ENCODE measurements at places on chromosomes 2 and 18.

- no peak for DNase-seq
Measured at GRCh38 chr18:55382277-55382805, 205.7 kb downstream of the TCF4 start.

DNA sequence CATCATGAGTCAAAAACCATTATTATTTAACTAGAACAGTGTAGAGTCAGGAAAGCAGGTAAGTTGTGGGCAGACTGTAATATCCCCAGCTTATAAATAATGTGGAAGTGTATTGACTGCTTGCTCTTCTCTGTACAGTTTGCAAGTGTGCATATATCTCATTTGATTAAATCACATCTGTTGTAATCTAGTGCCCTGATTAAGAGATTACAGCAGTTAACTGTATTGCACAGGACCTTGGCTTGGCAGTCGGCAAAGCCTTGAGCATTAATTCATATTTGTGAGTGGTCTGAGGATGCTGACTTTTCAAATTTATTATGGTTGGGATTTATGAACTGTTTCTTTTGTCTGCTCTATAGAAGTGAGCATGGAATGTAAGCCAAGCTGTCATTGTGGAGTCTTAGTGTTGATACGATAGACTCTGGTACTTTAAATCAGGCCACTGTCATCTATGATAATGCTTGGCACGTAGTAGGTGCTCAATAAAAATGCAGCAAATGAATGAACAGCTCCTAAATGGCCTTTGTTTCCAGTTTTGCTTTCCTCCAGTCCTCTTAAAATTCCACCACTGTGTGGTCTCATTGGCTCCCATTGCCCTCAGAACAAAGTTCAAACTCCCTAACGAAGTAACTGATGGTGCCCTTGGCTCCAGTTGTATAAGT lies 48.3 kb downstream of the RAB31 start:
- DNase-seq: no peak

DNA sequence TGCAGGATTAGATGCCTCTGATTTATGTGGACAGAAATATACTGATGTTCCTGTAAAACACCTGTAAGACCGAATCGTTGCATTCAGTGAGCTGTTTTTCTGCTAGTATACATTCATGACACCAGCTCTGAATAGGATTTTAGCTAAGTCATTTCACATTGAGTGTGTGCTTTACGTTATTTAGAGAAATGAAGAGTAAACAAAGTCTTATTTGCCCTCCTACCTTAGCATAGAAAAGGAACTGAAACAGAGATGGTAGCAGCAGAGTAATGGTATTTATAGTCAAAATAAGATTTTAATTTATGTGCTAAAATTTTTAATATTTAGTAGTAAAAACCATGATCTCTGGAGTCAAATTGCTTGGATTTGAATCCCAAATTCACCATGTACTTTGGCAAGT lies 168.0 kb downstream of the CERS6 start:
- DNase-seq: no peak

DNA sequence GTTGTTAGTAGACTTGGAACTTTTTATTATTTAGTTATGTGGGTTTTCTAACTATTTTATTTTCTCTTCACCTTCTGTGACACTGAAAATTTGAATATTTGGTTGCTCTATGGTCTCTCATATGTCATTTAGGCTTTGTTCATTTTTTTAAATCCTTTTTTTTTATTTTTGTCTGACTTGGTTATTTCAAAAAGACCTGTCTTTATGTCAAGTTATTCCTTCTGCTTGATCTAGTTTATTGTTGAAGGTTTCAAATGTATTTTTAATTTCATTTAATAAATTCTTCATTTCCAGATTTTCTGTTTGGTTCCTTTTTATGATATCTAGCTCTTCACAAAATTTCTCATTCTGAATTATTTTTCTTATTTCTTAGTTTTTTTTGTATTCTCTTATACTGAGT lies 160.6 kb upstream of the ATP5MC3 start:
- no peak for DNase-seq

DNA sequence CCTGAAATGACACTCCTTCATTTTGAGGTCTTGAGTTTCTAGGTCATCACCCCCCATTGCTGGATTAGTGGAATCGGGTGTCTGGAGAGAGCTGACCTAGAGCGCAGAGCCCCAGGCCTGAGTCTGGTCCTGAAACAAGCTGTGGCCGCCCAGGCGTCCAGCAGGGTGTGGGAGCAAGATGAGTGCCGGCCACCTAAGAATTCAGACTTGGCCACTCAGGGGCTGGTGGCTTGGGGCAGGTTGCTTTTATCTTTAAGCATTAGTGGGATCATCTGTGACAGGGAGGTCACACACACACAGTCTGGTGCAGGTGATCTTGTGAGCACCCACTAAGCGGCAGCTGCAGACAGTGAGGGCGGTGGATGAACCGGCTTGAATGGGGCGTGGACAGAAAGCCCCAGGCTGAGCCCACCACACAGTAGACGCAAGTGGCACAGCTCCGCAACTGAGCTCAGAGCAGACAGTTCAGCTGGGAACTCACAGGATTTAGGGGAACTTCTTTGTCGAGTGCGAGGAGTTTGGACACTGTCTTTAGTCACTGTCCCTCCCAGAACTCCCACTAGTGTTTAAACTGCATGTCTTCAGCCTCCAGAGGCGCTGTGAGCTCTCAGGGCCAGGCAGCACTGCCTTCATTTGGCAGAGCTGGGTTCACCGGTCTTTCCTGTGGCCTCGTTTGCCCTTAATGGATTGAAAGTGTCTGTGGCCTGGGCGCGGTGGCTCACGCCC lies 21.5 kb downstream of the ITGB1BP1 start:
- DNase-seq: no peak

GRCh38 chr2:34291076-34291475 lies 692.0 kb upstream of the FAM98A start:
- DNase-seq: no peak

DNA sequence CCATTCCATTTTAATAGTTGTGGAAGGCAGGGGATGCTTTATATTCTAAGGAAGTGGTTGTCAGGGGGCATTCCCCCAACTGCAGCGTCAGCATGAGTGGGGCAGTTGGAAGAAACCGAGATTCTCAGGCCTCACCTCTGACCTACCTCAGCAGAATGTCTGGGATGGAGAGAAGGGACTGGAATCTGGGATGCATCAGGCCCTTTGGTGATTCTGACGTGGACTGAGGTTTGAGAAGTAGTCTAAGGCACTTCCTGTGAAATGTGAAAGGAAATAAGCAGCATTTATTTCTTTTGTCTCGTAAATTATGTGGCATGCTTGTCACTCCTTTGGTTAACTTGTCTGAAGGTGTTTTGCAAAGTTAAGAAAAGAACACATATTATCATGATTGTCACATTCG lies 540.7 kb upstream of the NETO1 start:
- no peak for DNase-seq

DNA sequence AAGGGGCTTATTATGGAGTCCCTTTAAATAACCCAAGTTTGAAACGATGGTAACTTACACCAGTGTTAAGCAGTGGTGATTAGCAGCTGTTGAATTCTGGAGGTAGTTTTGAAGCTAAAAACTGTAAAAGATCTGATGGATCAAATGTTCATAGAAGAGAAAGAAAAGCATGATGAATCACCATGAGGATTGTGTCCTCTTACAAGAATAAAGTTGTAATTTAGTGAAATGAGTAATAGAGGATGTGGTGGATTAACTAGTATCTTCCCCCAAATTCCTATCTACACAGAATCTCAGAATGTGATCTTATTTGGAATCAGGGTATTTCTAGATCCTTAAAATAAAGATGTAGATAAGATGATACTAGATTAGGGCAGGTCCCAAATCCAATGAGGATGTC lies 1138.2 kb upstream of the TMEFF2 start:
- DNase-seq: no peak

DNA sequence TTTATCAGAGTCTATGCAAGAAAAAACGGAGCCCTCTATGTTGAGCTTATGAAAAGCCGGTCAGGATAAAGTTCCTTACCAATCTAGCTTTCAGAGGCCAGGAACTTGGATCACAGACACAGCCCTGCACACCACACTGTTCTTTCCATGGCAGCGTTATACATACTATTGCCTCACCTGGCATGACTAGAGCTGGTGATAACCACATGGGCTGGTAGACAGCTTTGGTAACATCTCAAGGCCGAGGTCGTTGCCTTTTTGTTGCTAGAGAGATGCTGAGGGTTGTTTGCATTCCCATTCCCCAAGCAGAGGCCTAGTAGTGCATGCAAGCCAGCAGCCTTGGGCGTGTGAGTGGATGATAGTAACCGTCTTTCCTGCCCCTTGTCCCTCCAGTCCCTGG lies 78.0 kb downstream of the ITGB1BP1 start:
- DNase-seq: no peak

DNA sequence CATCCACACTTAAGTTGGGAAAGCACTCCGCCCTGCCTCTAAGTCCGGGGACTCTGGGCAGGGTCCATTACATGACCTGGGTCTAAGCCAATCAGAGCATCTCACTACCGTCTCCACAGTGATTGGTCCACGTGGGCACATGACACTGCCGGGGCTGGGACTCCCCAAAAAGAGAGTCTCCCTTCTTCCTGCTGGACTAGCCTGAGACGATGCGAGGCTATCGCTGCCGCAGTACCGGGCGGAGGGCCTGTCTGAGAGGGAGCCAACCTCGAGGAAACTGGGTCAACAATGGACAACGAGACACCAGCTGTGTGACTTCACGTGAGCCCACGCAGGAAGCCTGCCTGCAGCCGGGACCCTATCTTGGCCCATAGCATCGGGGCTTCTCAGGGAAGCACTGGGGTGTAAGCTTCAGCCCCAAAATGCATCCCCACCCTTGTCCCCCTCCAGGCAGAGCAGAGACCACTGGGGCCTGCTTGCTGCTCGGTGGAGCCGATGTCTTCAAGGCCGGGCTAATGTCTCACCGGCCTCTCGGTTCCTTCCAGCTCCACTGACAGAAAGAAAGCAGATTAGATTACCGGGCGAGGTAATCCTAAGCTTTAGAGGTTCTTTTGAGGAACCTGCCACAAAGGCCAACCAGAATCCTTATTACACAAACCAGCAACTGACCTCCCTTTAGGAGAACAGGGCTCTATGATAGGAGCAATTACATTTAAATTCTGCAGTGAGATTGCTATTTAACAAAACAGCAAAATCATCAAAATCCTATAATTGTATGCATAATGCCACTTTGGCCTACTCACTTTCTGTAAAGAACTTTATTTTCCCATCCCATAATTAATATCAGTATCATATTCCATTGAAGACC lies 21.3 kb upstream of the COPS8 start:
- DNase-seq: no peak

DNA sequence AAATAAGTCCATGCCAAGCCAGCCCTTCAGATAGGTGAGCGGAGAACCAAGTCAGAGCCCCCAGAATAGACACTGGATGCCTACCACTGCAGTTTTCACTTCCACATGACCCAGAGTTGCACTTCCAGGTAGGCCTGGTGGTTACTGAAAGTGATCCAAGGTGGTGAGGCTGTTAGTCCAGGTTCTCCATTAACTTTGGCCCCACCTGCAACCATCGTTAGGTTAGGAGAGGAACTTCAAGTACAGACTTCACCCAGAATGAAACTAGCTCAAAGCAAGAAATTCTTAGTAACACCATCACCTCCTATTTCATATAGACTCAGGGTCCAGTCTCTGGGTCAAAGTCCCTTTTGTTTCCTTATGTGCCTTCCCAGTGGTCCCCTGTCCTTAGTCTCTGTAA lies 293.1 kb upstream of the ID2 start:
- no peak for DNase-seq

GRCh38 chr2:120435671-120436459 lies 89.9 kb downstream of the INHBB start:
- no peak for DNase-seq

- DNase-seq: no peak
Measured at GRCh38 chr2:19046986-19047780, 311.2 kb downstream of the OSR1 start.

- DNase-seq: no peak
Measured at GRCh38 chr18:58405107-58405898, 223.6 kb downstream of the ALPK2 start.

- no peak for DNase-seq
Measured at GRCh38 chr2:15498554-15498953, 62.6 kb downstream of the NBAS start.

GRCh38 chr2:138298900-138299299 lies 202.7 kb upstream of the SPOPL start:
- DNase-seq: no peak

DNA sequence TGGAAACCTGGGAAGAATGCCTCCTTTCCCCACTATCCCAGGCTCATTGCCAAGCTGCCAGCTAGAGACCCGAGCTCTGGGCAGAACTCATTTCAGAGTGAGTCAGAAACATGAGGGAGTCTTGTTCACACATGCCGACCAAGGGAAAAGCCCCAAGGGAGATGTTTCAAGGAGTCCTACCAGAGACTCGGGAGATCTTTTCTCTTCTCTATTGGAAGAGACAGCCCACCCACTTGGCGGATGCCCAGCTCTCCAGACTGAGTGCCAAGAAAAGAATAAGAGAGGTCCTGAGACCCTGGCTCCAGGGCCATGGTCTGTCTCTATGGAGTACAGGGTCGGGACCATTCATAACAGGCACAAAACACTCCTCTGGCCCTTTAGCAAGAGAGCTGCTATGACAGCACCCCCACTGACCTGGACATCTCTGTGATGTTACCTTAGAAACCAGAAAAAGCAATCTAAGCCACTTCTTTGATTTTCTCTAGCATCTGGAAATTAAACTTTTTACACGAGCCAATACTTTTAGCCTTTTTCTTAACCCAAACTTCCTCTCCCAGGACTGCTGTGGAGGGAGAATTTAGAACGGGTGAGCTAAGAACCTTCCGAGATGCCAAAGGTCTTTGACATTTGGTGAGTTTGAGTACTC lies 18.5 kb upstream of the IGFBP5 start:
- DNase-seq: peak; percentile 4

DNA sequence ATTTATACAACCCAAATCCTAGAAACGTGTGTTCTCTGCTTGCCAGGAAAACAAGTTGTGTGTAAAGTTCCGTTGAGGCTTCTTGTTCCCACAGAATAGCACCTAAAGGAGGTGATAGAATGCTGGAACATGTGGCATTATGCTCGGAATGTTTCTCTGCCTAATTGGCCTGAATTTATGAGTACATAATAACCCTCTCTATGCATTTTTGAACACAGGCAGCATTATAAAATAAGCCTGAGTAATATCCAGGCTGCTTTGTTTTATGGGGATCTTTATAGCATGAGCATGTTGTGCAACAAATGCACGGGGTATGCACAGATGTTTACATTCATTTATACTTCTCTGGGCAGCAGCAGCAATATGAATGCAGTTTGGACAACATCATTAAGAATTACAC lies 385.7 kb downstream of the MBD2 start:
- no peak for DNase-seq

DNA sequence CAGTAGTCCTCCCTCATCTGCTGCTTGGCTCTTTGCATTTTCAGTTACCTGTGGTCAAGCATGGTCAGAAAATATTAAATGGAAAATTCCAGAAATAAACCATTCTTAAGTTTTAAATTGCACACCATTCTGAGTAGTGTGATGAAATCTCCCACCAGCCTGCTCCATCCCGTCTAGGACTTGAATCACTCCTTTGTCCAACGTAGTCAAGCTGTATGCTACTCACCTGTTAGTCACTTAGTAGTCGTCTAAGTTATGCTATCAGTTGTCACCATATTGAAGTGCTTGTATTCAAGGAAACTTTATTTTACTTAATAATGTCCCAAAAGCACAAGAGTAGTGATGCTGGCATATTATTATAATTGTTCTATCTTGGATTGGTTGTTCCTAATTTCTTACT lies 172.5 kb downstream of the FIGN start:
- no peak for DNase-seq

GRCh38 chr18:55779691-55780585 lies 191.9 kb upstream of the TCF4 start:
- DNase-seq: no peak

GRCh38 chr2:152743002-152743401 lies 24.6 kb downstream of the ARL6IP6 start:
- DNase-seq: peak; percentile 29
